ENCODE measurements at places on chromosomes 2 and 18.

- DNase-seq = no peak
Measured at GRCh38 chr2:143640826-143641225, 511.6 kb downstream of the ARHGAP15 start.

- no peak for DNase-seq
Measured at GRCh38 chr2:26560892-26561291, 80.3 kb downstream of the CIB4 start.

GRCh38 chr2:48355494-48355893 lies 174.5 kb upstream of the STON1 start:
- DNase-seq = no peak

DNA sequence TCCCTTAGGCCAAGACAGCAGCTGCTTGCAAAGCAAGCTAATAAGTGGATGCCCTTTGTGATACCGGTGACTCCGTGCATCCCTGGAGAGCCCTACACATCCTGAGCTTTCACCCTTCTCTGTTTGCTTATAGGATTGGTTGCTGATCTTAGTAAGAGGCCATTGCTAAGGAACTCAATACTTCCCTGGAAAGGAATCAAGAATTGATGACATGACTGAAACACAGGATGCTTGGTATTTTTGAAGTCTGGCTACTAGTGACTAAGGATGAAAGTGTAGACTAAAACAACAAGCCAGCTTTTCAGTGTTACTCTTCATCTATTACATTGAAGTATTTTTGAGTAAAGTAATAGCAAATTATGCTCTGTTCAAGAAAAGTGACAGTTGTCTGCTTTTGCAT lies 123.0 kb upstream of the SERPINE2 start:
- no peak for DNase-seq

DNA sequence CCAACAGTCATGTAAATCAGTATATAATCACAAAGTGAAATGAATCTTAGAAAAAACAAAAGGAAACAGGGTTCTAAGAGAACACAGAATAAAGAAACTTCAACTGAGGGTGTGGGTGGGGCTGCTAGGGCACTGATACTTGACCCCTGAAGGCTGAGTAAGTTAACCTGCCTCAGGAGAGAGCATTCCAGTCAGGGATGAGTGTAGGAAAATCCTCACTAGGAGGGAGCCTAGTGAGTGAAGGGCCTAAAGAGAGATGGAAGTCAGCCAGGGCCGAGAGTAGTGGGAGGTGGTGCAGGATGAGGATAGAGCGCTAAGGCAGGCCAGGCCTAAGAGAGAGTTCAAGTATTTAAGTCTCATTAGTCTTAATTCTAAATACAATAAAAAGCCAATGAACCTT lies 342.6 kb downstream of the SATB2 start:
- DNase-seq = no peak

- no peak for DNase-seq
Measured at GRCh38 chr2:237882510-237883481, 23.4 kb downstream of the RAMP1 start.

Measured in GOT3 (cell line).